ENCODE measurements at places on chromosomes 16 and 17. TPM values are rescaled to one million over a fixed set of nuclear protein-coding genes. Genes with fewer than 3 reads are reported as not detected.

ITGA2B gene
- 1.5 TPM for total RNA-seq

CCDC154 gene
- 0.80 TPM for total RNA-seq

CD79B gene
- 33.2 TPM for total RNA-seq

CDRT15 gene
- not detected for total RNA-seq

KCNJ18 gene
- not detected for total RNA-seq

ANKRD40CL gene
- total RNA-seq = not detected

KRTAP4-6 gene
- not detected for total RNA-seq

FAM171A2 gene
- total RNA-seq = 0.32 TPM

CDIPT gene
- total RNA-seq = 66.6 TPM

TOM1L2 gene
- 13.4 TPM for total RNA-seq

TP53TG3 gene
- not detected for total RNA-seq

SCGB1C2 gene
- total RNA-seq = not detected

SPATA22 gene
- total RNA-seq = not detected

TNFRSF13B gene
- total RNA-seq = not detected

GAST gene
- total RNA-seq = not detected

GDPD3 gene
- total RNA-seq = 6.4 TPM

ENPP7 gene
- not detected for total RNA-seq

ZNF207 gene
- 254 TPM for total RNA-seq

DNAH9 gene
- not detected for total RNA-seq

CFAP52 gene
- total RNA-seq = not detected

GJD3 gene
- total RNA-seq = not detected

FBXW10 gene
- not detected for total RNA-seq

PLCG2 gene
- 9.6 TPM for total RNA-seq

CCDC144A gene
- 2.0 TPM for total RNA-seq

ZFP90 gene
- total RNA-seq = 20.8 TPM

SPATA32 gene
- 0.67 TPM for total RNA-seq

B9D1 gene
- 6.7 TPM for total RNA-seq

ZDHHC1 gene
- 1.5 TPM for total RNA-seq

EVI2A gene
- 20.7 TPM for total RNA-seq

CPHXL2 gene
- not detected for total RNA-seq

CACNG3 gene
- not detected for total RNA-seq

CHD9 gene
- 25.0 TPM for total RNA-seq

RASL10B gene
- total RNA-seq = 1.2 TPM

ATAD5 gene
- total RNA-seq = 24.6 TPM

SLC13A5 gene
- total RNA-seq = not detected

TEKT1 gene
- total RNA-seq = not detected

PLLP gene
- 0.30 TPM for total RNA-seq

TBC1D3K gene
- not detected for total RNA-seq

EVPL gene
- not detected for total RNA-seq

TNFRSF17 gene
- not detected for total RNA-seq

PSMC3IP gene
- 26.6 TPM for total RNA-seq

MMP15 gene
- total RNA-seq = 1.9 TPM

MSLN gene
- not detected for total RNA-seq

VTN gene
- 0.23 TPM for total RNA-seq

ABCC12 gene
- not detected for total RNA-seq

RNF135 gene
- 9.2 TPM for total RNA-seq

ZSCAN10 gene
- not detected for total RNA-seq

MT1M gene
- not detected for total RNA-seq

MEOX1 gene
- 1.8 TPM for total RNA-seq

KRT16 gene
- total RNA-seq = not detected

ABCA3 gene
- total RNA-seq = 12.5 TPM

FA2H gene
- not detected for total RNA-seq

CD300LB gene
- total RNA-seq = not detected

KRT24 gene
- total RNA-seq = not detected

CDRT4 gene
- 8.0 TPM for total RNA-seq

PCYT2 gene
- total RNA-seq = 51.7 TPM

TRPV3 gene
- 0.92 TPM for total RNA-seq

DNAI2 gene
- 0.55 TPM for total RNA-seq
